Femur (tissue), 1 donor: ENCODE measurements at places on chromosomes 3 and 15.
A peak's percentile ranks its signal among the peaks of the same experiment; 100 is the strongest.

- DNase-seq, result no peak
Measured at GRCh38 chr3:128706086-128706615, 19.8 kb upstream of the RAB7A start.

DNA sequence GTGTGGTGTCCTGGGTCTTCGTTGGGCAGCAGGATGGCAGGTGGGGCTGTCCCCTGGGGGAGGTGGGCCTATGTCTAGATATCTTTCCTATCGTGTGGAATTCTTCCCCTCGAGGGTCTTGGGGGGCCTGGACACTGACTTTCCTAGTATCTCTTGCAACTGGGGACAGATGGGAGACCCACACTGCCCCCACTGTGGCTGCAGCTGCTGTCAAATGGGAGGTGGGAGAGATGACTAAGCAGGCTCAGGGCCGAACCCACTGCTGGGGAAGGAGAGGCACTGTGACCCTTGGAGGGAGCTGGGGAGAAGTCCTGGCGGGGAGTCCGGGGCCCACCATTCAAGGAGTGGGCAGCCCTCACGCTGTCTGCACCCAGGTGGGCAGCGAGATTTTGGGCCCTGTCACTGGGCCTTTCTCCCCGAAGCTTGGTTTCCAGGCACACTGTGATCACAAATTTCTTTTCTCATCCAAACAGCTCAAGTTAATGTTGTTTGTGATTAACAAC lies 2.9 kb upstream of the FBLN2 start:
- no peak for DNase-seq

GRCh38 chr15:59636184-59636583 lies 21.1 kb downstream of the GTF2A2 start:
- no peak for DNase-seq

- no peak for DNase-seq
Measured at GRCh38 chr15:66760097-66760967, 58.3 kb downstream of the SMAD6 start.

GRCh38 chr15:96290679-96291078 lies 39.8 kb upstream of the NR2F2 start:
- no peak for DNase-seq

DNA sequence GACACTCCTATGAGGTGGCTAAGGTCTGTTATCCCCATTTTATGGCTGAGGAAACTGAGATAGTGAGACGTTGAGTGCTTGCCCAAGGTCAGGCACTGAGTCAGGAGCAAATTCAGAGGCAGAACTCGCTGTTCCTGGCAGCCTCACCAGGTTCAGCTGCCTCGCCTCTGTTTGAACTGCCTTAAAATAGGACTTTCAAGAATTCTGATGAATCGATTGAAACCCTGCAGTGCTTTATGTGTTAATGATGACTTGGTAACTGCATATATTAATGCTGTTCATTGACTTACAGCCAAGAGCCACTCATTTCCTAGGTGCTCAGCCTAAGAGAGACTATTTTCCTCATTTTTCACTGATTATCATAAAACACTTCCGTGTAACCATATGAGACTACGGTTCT lies 79.5 kb upstream of the BHLHE40 start:
- DNase-seq, result no peak

GRCh38 chr15:77854980-77855379 lies 222.3 kb upstream of the LINGO1 start:
- DNase-seq, result no peak

DNA sequence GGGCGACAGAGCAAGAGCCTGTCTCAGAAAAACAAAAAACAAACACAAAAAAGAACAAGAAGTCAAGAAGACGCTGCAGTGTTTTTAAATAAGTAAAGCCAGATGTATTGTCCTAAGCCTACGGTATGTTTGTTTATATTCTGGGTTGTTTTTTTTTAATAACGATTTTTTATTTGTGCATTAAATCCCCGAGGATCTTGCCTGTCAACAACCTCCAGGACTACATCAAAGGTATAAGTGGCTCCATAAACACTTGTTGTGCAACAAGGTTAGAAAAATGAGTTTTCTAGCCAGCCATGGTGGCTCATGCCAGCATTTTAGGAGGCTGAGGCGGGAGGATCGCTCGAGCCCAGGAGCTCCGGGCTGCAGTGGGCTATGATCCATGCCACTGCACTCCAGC lies 26.1 kb downstream of the ITGB5 start:
- no peak for DNase-seq

DNA sequence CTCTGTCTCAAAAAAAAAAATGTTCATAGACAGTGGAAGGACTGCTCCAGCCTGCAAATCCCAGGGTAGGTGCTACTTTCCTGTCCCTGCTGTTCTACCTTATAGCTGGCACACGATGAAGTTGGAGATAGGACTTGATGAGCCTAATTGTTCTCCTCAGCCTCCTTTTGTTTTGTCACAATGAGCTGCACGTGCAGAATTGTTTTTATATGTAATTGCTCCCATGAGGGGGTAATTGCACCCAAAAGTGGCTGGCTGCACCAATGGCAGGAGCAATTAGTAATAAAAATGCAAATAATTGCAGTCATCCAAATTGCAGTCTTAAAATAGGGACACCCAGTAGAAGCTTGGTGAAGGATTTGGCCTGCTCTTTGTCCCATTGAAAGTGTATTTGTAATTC lies 63.0 kb upstream of the PFN2 start:
- no peak for DNase-seq

DNA sequence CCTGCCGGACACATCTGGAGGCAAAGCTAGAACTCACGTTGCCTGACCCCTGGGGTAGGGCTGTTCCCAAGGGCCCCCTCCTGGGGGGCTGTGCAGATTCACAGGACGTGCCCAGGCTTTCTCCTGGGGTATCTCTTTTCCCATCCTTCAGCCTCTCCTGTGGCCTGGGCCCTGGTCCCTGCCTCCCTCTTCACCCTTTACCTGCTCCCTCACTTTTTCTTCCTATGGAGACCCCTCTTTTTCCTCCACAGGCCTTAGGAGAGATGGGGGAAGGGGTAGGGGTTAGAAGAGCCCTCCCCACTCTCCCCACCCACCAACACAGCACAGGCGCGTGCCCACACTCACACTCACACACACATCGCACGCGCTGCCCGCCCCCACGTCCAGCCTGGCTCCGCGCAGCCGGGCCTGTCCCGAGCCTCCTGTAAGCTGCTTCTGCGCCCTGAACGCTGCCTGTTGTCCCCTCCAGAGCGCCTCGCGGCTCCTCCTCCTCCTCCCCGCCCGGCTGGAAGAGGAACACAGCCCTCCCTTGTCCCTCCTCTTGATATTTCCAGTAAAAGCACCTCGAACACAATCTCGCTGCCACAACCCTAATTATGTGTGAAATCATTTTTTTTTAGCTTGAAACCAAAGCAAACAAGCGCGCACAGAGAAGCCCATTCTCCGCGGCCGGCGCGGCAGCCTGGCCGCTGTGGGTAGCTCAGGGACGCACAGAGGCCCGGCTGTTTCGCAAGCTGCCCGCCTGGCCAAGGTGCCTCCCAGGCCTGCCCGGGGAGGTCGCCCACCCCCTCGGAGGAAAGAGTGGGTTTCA lies 33.9 kb upstream of the ACAN start:
- peak; percentile 80 for DNase-seq

GRCh38 chr3:158148218-158148617 lies 38.3 kb downstream of the RSRC1 start:
- DNase-seq, result no peak

DNA sequence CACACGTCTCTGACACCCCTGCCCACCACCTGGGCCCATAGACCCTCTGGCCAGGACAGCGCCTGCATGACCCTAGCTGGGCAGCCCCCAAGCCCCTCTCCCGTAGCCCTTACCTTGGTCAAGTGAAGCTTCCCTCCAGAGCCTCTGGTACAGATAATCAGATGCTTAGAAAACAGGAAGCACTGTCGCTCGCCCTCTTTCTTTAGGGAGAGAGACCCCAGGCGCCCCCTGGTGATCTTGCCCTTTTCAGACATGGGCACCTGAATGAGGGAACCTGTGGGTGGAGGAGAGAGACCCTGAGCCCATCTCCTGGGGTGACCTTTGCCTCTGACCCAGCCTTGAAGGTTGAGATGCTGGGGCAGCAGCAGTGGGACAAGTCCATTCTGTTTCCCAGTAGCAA lies 65.4 kb downstream of the RASGRF1 start:
- no peak for DNase-seq

DNA sequence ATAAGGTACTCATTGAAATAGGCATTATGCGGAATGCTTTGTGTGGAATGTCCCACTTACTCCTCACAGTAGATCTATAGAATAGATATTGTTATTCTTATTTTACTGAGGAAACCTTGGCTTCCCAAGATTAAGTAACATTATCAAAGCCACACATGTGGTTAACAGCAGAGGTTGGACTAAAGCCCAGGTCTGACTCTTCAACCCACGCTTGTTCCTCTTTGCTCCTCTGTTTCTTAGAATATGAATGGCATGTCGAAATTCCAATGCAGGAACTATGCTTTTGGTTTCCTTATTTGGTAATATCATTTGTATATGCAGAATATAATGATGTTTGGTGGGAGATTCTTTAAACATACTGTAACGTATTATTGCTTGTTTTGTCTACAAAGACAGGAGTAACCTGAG lies 818.8 kb upstream of the LMCD1 start:
- DNase-seq, result peak; percentile 50

DNA sequence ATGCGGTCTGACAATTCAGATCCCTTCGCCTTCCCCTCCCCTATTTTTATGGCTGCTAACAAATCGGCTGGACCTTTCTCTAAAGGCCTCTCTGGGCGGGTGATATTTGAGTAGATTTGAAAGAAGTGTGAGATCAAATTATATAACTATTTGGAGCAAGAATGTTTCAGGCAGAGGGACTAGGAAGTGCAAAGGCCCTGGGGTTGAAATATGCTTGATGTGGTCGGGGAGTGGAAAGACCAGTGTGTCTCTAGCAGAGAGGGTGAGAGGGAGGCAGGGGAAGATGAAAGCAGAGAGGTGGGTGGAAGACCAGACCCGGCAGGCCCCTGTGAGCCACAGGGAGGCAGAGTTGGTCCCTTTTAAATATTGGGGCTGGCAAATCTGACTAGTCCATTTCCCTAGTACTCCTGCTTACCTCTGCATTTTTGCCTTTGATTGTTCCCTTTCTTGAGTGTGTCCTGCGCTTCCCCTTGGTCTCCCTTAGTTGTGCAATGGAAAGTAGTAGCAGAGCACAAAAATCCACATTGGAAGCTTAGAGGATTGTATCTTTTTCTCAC lies 32.3 kb downstream of the SLCO3A1 start:
- no peak for DNase-seq

DNA sequence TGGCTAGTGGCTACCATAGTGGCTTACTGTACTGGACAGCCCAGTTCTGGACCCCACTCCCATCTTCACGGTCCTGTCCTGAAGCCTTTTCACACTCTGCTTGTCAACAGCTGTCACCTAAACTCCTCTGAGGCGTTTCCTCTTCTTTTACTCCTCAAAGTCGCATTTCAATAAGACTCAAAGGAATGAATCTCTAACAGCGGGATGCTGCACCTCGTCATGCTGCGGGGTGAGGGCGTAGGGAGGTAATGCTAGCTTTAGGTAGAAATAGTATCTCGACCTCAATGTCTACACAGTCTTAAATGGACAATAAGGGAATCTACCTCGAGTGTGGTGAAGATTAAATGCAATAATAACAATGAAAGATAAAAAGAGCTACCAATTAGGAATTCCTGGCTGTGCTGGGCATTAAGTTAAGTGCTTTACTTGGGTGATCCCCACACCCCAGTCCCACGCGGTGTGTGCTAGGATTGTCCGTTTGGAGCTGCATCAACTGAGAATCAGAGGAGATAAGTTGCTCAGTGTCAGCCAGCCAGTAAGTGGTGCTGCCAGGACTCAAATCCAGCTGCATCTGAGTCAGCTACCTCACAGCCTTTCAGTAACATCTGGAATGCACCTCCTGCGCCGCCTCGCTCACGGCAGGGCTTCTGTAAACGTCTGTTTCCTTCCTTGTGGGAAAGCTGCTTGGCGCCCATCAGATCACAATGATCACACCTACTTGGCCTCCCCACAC lies 14.0 kb downstream of the PLA2G4D start:
- DNase-seq, result no peak

DNA sequence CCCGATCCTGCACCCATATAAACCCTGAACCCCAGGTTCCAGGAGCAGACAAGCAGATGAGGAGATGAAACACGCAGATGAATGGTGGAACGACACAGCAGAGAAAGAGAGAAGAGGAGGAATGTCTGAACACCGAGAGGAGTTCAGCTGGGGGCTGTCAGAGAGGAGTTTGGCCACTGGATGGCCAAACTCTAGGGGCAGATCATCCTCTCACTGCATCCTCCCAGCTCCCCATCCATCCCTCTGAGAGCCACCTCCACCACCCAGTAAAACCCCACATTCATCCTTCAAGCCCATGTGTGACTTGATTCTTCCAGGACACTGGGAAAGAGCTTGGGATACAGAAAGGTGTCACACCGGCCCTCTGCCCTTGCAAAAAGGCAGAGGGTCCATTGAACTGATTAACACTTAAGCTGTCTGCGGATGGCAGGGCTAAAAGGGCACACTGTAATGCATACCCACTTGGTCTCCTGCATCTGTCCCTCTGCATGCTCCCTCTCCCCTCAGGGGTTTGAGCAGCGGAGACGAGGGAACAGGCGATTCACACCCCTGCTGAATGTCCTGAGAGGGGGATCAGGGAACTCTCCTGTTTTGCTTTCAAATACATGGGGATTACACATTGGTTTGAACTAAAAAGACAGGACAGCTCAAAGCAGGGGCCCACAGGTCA lies 53.8 kb downstream of the TMED3 start:
- no peak for DNase-seq

DNA sequence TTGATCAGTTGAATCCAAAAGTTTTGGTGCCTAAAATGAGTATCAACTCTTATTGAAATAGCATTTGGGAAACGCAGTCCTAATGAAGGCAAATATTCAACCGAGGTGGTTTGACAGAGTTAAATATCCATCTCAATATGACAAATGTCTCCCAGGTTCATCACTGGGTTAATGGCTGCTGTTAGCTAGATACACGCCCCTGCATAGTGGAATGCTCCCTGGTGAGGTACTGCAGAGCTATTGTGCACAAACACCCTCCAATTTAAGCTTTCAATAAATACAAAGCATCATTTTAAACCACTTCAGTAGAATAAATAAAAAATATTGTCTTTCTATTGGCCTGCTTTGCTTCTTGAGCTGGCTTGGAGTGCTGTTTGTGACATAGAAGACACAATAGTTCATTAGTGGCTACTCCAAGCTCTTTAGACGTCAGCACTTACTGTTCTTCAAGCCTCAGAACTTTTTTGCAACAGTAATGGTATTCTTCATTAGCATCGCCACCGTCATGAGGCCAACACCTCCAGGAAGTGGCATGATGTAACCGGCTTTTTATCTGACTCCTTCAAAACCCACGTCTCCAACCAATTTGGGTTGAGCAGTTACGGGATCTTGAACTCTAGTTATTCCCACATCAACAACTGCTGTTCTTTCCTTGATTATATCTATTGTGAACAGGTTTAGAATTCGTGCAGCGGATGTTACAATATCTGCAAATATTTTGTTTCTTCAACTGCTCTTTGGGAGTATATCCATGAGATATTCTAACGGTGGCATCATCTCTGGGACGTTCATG lies 1159.6 kb upstream of the EPHA6 start:
- DNase-seq, result no peak
